HuH-7 (cell line): ENCODE measurements at places on chromosomes 16 and 17.

- no peak for DNase-seq
These were observed 253.8 kb upstream of the CDH11 start for GRCh38 chr16:65375651-65376050.

DNA sequence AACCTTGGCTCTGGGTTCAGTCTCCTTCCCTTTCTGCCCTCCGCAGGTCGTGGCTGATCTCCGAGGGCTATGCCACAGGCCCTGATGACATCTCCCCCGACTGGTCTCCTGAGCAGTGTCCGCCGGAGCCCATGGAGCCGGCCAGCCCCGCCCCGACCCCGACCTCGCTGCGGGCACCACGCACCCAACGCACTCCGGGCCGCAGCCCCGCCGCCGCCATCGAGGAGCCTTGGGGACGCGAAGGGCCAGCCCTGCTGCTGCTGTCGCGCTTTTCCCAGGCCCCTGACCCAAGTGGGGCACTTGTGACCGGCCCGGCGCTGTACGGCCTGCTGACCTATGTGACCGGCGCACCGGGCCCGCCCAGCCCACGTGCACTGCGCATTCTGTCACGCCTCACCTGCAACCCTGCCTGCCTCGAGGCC is 5.1 kb downstream of the ARMC5 start:
- DNase-seq: no peak

DNA sequence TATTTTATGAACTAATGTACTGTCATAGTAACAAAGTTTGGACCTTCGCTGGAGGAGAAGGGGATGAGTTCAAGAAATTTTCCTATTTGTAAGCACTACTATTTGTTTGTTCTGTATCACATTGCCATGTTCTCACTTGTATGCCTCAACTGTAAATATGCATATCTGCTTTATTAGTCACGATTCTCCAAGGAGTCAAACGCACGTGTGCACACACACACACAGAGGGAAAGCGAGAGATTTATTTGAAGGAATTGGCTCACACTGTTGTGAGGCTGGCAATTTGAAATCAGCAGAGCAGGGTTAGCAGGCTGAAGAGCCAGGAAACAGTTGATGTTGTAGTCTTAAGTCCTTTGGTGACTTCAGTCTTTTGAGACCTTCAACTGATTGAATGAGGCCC is 24.9 kb upstream of the MYH2 start:
- no peak for DNase-seq

GRCh38 chr17:1965556-1966273 is 59.4 kb downstream of the RTN4RL1 start:
- DNase-seq: no peak

- no peak for DNase-seq
These were observed 1.5 kb upstream of the PSMD3 start for GRCh38 chr17:39979016-39979670.

DNA sequence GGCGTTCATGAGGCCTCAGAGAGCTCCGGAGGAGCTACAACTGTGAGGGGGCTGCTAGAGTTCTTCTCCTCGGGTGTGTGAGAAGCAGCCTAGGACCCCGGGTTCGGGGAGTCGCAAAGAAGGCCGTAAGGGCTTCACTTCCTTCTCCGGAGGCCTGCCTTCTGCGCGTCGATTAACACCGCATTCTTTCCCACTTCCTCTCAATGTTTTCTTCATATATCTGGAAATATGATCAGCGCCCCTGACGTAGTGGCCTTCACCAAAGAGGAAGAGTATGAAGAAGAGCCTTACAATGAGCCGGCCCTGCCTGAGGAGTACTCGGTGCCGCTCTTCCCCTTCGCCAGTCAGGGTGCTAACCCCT is 449 bp downstream of the SMCR8 start:
- DNase-seq: no peak

GRCh38 chr16:67435758-67436164 is 4.8 kb downstream of the HSD11B2 start:
- no peak for DNase-seq

DNA sequence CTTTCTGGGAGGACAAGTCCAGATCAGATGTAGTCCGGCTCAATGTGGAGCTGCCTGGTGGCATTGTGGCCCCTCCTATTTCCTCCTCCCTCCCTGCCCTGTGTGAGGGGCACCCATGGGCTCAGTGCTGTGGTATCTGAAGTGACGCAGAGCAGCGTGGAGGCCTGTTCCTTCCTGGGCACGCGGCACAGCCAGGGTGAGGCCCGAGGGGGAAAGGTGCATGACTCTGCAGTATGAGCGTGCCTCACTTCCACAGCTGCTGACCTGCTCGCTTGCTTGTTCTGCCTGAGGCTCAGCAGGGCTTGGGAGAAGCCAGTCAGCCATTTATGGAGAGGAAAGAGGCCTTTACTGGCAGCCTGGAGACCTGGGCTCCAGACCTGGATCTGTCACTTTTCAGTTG is 11.7 kb downstream of the TMEM238L start:
- no peak for DNase-seq

DNA sequence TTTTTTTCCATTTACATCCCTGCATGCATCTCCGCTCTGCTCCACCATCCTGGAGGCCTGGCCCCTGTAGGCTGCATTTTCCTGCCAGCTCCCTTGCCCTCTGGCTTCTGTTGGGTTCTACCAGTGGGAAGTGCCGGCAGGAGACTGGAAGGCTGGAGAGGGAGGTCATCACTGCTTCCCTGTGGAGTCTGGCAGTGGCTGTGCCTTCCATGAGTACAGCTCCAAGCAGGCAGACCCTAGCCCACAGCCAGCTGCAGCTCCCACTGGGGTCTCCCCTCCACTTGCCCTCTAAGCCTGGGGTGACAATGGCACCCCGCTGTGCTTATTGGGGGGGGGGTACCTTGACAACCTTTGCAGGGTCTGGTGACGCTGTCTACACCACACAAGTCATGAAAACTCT is 37.3 kb downstream of the MMP15 start:
- no peak for DNase-seq

DNA sequence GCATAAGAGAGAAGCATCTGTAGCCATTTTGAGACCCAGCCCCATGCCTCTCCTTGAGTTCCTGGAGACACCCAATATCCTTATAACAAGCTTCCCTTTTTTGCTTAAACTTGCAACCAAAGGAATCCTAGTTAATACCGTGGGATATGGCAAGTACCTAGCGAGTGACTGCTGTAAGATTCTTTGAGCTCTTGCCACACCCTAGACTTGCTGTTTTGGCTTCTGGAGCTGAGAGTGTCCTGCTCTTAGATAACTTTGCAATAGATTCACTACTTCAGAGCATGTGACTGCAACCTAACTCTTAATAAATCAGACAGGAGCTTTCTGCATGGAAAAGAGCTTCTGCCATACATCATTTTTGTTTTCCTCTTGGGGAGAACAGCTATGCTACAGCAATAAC is 58.3 kb downstream of the AKAP1 start:
- no peak for DNase-seq

DNA sequence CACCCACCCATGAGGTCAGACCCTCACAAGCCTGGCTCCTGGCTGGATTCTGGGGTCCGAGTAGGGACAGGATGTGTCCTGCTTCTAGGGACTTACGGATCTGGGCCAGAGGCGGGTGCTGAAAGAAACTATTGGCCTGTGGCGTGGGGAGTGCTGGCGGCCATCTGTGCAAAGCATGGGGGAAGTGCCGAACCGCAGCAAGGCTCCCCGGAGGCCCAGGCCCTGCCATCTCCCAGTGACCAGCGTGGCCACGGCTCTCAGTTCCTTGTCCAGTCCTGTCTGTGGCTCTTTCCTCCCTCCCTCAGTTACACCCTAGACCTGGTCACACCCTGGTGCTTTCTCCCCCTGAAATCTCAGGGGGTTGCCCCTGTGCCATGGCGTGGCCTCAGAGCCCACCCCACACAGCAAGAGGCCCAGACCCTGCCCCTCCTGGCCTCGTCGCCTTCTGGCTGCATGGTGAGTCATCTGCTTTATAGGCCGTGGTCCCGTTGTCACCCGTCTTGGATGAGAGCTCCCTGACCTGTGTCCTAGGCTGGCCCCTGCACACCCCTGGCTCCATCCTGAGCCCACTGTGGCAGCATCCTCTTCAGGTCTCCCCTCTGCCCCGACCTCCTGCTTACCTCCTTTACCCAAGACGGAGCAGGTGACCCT is 54.5 kb downstream of the PRMT7 start:
- DNase-seq: no peak

DNA sequence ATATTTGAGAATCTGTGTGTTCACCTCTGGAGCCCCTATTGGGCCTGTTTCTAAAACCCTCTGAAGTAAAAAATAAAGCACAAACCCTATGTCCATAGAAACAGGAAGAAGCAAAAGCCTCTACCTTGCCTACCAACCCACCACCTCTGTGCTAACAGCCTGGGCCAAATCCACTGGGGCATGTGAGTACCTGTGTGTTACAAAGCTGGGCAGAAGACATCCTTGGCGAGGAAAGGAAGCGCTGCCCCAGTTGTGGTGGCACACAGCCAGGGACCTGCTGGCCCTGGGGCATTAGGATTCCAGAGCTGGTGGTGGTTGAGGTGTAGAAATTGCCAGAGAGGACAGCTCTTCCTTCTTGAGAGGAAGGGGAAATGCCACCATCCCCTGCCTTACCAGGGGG is 30.0 kb downstream of the MYO18A start:
- no peak for DNase-seq

GRCh38 chr17:42026857-42027589 is 7.1 kb downstream of the NKIRAS2 start:
- no peak for DNase-seq

- DNase-seq: no peak
These were observed 277.2 kb downstream of the CPPED1 start for GRCh38 chr16:12526515-12526914.

- no peak for DNase-seq
These were observed 7.3 kb upstream of the CMTM3 start for GRCh38 chr16:66596986-66597848.

DNA sequence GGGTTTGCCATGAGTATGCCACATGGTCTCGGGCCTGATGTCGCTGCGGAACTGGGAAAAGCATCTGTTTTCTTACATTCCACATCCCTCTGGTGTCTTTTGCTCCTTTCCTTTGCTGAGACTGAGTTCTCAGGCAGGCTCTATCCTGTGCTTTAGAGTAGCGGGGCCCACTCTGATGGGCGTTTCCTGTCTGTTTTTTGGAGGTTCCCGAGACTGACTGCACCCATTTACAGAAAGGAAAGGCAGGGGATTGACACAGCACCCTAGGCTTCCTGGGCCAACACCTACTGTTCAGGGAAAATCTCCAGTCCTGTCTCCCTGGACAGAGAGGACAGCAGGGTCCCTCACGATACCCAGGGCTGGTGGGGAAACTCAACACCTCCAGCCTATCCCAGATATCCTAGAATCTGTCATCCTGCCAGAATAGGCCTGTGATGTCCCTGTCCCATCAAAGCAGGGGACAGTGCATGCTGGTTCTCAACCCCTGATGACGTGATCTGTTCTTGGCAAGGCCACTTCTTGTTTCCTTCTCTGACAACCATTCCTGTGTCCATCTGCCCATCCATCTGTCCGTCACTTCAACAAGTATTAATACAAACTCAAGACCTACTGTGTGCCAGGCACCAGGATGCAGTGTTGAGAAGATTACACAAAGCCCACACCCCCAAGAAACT is 42.2 kb downstream of the ACTG1 start:
- DNase-seq: no peak
